H9 (cell line): ENCODE measurements at places on chromosomes 12 and 14. TPM values are rescaled to one million over a fixed set of nuclear protein-coding genes. Genes with fewer than 3 reads are reported as not detected.

Gene PLEKHG3
- 48.5 and 49.5 TPM in 2 replicates for total RNA-seq

Gene RBM23
- total RNA-seq, result 77.2 and 79.0 TPM in 2 replicates

Gene RFX4
- total RNA-seq, result 0.13 and 0.57 TPM in 2 replicates

DNA sequence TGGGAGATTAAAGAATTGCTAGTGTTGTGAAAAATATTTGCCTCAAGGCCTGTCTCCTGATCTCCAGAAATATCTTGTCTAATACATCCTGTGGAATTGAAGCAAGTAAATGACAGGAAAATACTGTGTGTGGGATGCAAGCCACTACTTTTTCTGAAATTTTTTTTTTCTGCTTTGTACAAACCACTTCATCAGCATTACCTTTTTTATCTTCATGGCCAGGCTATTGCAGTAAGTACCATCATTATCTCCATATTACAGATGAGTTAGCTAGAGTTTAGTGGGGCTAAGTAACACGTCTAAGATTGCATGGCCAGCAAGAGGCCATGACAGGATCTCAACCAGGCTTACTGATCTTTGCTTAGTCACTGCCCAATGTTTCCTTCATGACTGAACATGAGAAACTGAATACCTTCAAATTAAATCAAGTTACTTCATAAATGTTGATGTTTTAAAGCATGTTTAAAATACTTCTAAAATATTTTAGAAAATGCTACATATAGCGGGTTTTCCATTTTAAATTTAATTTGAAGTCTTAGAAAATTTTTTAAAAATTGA, 273.7 kb downstream of the SLC6A15 start:
- DNase-seq, result no peak

DNA sequence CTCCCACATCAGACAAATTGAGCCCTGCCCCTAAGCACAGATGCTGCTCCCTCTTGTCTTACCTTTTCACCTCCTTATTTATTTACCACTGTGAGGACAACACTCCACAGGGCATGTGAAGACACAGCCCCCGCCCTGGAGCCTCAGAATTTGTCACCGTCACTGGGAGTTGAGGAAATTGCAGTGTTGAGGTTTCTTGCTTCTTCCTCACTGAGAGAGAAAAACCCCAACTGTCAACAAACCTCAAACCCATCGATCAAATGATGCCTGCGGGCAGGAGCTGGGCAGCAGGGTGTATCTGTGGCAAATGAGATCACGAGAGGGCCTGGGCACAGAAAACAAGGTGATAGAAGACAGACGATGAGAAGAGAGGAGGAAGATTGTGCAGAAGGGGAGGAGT, 30.5 kb upstream of the PLEKHG3 start:
- no peak for DNase-seq

- DNase-seq, result no peak
These were observed 192.3 kb downstream of the DPF3 start for GRCh38 chr14:72701605-72702004.

GRCh38 chr12:106079148-106079738, 59.5 kb downstream of the NUAK1 start:
- peak; percentile 11 for DNase-seq

GRCh38 chr14:92336363-92336762, 13.4 kb downstream of the SLC24A4 start:
- DNase-seq, result no peak

DNA sequence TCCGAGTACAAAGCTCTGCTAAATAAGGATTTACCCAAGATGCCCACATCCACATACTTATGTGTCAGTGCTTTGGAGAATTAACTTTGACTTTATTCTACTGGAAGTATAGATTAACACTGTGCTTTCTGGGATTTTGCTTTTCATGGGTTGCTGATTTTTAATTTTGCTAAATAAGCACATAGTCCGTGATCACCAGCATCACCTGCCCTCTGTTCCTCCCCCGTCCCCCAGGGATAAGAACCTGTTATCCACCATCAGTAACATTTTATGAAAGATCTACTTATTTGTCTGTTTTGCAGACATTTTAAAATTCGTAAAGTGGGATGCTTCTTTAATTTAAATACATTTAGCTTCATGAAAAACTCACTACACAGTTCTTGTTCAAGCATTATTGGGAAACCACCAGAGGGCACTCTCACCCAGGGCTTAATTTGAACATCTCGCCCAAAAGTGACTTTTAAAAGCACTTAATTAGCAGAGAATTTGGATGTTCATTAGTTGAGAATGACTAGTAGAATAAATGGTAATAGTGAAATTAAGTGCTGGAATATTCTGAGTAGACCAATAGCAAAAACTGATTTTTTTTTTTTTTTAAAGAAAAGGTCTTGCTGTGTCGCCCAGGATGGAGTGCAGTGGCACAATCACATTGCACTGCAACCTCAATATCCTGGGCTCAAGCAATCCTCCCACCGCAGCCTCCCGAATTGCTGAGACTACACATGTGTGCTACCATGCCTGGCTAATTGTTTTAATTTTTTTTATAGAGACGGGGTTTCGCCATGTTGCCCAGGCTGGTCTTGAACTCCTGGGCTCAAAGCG, 35.7 kb downstream of the MRPL42 start:
- no peak for DNase-seq

Gene CMA1
- total RNA-seq, result not detected in 2 replicates

DNA sequence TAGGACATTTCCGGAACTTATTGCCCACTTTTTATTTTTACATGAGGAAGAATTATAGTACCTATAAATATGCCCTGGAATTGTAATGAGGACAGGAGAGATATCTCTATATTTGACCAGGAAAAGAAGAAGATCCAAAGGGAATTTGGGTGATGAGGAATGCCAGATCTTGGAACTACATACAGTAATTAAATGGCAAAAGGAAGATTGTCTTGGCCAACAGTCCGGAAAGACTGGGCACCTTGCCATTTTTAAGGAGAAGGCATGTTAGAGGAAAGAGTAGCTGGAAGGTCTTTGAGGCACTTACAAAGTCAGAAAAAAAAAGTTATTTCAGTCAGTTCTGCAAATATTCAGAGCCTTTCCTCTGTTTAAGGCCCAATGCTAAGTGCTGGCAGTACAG, 616.4 kb downstream of the MED13L start:
- no peak for DNase-seq

DNA sequence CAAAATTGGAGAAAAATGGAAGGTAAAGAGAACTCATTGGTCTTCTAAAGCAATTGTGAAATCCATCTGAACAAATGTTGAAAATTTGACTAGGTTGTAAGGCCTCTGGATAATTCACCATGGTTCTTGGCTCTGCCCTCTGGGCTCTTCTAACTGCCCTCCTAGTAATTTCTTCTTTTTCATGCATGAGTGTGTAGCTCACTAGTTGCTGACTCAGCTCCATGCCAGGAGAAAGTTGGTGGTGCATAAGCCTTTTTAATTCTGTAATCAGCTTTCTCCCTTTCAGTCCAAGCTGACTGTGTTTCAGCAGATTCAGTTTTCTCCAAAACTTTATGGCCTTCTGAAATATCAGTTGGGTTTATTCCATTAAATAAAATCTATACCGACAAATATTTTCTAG, 877.8 kb upstream of the ATXN7L3B start:
- no peak for DNase-seq

DNA sequence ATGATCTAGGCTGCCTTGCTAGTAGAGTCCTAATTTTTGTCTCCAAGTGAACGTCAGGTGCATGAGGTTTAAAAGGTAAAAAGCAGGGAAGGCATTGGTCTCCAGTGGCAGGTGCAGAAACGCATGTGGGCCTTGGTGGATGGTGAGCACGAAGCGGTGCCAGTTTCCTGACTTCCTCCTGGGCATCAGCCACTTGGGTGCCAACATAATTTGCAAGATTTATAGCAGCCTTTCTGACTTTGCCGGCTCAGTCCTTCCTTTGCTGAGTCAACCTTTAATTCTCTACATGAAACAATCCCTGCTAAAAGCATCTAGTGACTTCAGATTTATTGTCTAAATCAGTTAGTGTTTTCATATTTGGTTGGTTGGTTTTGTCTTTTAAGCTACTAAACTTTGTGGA, 355.7 kb upstream of the TMEM132C start:
- DNase-seq, result no peak
